Umbilical cord (tissue), 2 donors: ENCODE measurements at places on chromosomes 7 and 10. TPM values are rescaled to one million over a fixed set of nuclear protein-coding genes. Genes with fewer than 3 reads are reported as not detected.

Gene MEIG1
- not detected for total RNA-seq

Gene TRPV6
- 2.6 TPM for total RNA-seq

Gene ZNF117
- 27.7 TPM for total RNA-seq

Gene ST8SIA6
- 4.3 TPM for total RNA-seq

Gene AP5Z1
- total RNA-seq, result 21.4 TPM
